T-helper 1 cell (primary cell): ENCODE measurements at places on chromosomes 1 and 21.

DNA sequence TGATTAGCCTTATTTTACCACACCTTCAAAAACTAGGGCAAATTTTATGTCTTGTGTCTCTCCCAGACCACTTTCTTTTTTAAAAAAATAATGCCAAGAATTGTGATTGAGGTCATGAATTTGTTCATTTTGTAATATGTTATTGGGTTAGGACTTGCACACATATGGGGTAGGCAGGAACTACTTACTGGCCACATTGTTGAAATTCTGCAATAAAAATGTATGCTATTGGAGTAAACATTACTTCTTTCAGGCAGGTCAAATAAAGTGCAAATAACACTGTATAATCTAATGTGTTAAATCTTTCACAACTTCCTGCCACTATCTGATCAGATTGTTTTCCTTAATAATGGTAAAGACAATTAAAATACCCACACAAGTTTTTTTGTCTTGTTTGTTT is 166.6 kb upstream of the COL11A1 start:
- DNase-seq, result no peak

- DNase-seq, result no peak
Measured at GRCh38 chr1:55402142-55402541, 187.0 kb upstream of the USP24 start.

DNA sequence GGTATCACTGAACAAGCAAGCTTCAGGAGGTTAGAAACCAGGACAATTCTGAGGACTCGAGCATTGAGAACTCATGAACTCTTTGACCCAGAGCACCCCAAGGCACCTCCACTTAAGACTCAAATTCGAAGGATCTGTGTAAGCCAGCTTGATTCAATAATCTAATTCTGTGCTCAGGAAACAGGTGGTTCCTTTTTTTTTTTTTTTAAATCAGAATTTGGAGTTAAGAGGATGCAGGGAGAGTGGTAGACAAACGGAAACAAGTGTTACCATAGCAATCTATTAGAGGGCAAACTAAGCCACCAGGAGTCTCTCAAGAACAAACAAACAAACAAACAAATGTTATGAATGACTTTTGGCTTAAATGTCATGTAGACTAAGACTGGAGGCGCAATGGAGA is 53.8 kb upstream of the DPH5 start:
- no peak for DNase-seq

GRCh38 chr1:30508611-30509010 is 214.8 kb downstream of the MATN1 start:
- no peak for DNase-seq

DNA sequence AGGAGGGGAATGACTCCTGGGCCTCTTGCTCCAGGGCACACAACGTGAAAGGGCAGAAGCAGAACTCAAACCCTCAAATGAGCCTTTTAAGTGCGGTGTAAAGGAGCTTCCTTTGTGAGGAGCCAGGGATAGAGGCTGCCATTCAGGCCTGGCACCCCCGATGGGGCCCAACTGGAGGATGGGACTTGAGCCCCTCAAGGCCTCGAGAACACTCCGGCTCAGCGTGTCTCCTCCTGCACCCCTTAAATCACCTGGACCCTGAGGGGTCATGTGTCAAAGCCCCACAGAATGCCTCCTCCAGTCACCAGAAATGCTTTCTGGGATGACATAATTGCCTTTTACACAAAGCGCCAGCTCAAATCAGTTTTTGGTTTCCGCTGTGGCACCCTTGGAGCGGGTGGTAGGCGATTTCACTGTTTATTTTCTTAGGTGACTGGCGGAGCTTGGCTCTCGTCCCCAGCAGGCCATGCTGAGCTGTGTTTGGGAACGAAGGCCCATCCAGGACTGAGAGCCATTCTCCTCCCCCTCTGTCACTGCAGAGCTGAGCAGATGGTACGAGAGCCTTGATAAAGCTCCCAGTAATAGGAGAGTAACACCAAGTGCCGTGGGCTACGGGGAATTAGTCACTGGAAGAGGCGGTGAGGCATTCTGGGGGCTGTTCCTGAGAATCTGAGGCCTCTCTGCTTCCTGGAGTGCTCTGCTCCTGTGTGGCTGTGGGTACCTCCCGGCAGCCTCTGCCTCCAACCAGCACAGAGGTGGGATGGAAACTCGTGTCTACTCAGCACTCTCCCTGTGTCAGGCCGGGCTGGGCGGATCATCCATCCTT is 163.0 kb downstream of the GRIK3 start:
- DNase-seq, result no peak
